ENCODE measurements at places on chromosomes 2 and 18. TPM values are rescaled to one million over a fixed set of nuclear protein-coding genes. Genes with fewer than 3 reads are reported as not detected.

The OTX1 gene
- 0.17 TPM for total RNA-seq

The VIL1 gene
- not detected for total RNA-seq

The DCDC2C gene
- not detected for total RNA-seq

The TACR1 gene
- total RNA-seq = not detected

The RFX8 gene
- 2.6 TPM for total RNA-seq

The SF3B1 gene
- total RNA-seq = 195 TPM

The THADA gene
- 32.4 TPM for total RNA-seq

The COLEC12 gene
- 60.6 TPM for total RNA-seq

The FBLN7 gene
- 0.99 TPM for total RNA-seq

The PLCL1 gene
- total RNA-seq = 0.83 TPM

GRCh38 chr2:172710584-172711047, 25.0 kb upstream of the RAPGEF4 start:
- H3K4me1 ChIP-seq = peaks cover 5% of the 10 kb centered on the region
- no peaks in the 10 kb centered on the region for H3K36me3 ChIP-seq
- H3K27ac ChIP-seq = no peak overlapping the region
- no peaks in the 10 kb centered on the region for H3K27me3 ChIP-seq

DNA sequence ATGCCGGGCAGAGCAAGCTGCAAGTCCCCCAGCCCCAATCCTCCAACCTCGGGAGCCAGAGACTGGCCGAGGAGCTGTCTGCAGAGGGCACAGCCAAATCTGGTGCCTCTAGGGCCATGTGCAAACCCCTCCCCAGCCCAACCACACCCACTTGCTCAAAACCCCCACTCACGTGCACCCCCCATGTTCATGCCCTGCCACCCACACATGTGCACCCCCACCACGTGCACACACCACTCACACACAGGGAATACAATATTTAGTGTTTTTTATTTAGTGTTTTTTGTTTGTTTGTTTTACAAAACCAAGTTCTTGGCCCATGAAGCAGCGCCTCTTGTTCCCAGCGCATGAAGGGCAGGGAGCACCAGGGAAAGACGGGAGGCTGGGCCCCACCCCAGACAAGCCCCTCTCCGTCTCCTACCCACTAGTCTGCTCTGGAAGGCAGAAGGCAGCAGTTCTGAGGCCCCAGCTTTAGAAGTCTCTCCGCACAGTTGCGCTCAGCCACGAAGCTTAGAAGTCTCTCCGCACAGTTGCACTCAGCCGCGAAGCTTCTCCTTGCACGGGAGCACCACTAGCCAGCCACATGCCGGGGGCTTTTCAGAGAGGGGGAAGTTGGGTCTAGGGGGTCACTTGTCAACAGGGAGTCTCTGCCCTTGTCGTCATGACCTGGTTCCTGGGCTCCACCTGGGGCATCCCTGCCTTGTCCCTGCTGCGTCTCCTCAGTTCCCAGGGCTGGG, 276.1 kb upstream of the HDAC4 start:
- no peak for DNase-seq
- no peaks in the 10 kb centered on the region for H3K36me3 ChIP-seq
- H3K27me3 ChIP-seq = no peaks in the 10 kb centered on the region

DNA sequence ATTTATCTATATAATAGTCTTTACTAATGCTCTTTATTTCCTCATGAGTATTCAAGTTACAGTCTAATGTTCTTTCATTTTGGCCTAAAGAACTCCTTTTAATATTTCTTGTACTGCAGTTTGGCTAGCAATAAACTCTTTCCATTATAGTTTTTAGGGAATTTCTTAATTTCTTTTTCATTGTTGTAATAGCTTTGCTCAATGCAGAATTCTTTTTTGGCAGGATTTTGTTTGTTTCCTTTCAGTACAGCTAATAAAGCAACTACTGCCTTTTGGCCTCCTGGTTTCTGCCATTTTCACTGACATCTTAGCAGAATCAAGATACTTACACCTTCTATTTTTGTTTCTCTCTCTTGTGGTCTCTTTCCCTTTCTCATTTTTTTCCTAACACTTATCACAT, 390.4 kb upstream of the RGPD4 start:
- no peaks in the 10 kb centered on the region for H3K36me3 ChIP-seq
- H3K4me3 ChIP-seq = no peak overlapping the region
- H3K27me3 ChIP-seq = no peaks in the 10 kb centered on the region
- H3K27ac ChIP-seq = no peak overlapping the region

GRCh38 chr2:95380280-95380679, 22.2 kb upstream of the FAHD2A start:
- H3K36me3 ChIP-seq = no peaks in the 10 kb centered on the region
- no peak for DNase-seq
- no peaks in the 10 kb centered on the region for H3K4me1 ChIP-seq
- H3K4me3 ChIP-seq = no peak overlapping the region
- no peak overlapping the region for H3K27ac ChIP-seq

DNA sequence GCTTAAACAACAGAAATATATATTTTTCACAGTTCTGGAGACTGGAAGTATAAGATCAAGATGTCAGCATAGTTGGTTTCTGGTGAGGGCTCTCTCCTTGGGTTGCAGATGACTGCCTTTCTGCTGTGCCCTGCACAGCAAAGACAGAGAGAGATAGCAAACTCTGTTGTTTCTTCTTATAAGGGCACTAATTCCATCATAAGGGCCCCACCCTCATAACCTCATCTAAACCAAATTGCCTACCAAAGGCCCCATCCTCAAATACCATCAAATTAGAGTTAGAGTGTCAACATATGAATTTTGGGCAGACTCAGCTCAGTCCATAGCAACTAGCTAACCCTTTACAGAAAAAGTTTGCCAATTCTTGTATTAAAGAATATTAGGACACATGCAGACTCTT, 94.0 kb upstream of the TLK1 start:
- H3K4me3 ChIP-seq = no peak overlapping the region
- no peak for DNase-seq
- H3K27me3 ChIP-seq = no peaks in the 10 kb centered on the region

GRCh38 chr2:163348857-163349380, 386.9 kb downstream of the FIGN start:
- H3K27me3 ChIP-seq = no peaks in the 10 kb centered on the region
- no peaks in the 10 kb centered on the region for H3K36me3 ChIP-seq
- H3K4me3 ChIP-seq = peak overlapping the region; percentile 44
- peak; percentile 84 for DNase-seq
- peak overlapping the region; percentile 91 for H3K27ac ChIP-seq

DNA sequence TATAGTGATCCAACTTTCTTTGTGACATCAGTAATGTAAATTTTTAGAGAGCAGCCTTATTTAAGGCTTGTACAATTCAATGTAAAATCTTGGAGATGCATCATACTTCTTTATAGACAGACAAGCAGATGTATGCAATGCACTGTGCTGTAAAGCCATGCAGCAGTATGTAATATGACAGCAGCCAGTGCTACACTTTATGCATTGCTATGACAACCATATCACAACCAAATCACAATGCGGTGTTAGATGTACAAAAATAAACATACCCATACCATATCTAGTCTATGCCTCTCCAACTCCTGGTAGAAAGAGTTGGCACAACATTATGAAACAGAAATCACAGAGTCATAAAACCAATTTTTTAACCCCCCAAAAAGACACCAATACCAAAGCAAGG, 110.3 kb upstream of the WDSUB1 start:
- DNase-seq = no peak
- H3K36me3 ChIP-seq = no peaks in the 10 kb centered on the region
- no peaks in the 10 kb centered on the region for H3K4me1 ChIP-seq
- no peak overlapping the region for H3K4me3 ChIP-seq
- no peak overlapping the region for H3K27ac ChIP-seq

DNA sequence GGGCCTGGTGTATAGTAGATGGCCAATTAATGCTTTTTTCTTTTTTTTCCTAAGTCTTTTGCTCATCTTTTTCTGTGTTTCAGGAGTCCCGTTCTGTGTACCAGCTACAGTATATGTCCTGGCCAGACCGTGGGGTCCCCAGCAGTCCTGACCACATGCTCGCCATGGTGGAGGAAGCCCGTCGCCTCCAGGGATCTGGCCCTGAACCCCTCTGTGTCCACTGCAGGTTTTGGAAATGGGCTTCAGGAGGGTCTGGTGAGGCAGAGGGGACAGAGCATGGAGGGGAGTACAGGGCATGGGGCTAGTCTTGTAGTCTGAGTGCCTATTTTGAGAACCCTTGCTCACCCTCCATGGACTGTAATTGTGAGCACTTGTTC, 14.1 kb downstream of the PTPN18 start:
- H3K27me3 ChIP-seq = no peaks in the 10 kb centered on the region
- H3K4me1 ChIP-seq = peaks cover 12% of the 10 kb centered on the region
- no peak overlapping the region for H3K27ac ChIP-seq
- no peak for DNase-seq
- no peak overlapping the region for H3K4me3 ChIP-seq
- H3K36me3 ChIP-seq = peaks cover 5% of the 10 kb centered on the region

GRCh38 chr18:34880403-34880802, 160.8 kb upstream of the MAPRE2 start:
- no peak overlapping the region for H3K4me3 ChIP-seq
- peaks cover 2% of the 10 kb centered on the region for H3K36me3 ChIP-seq
- H3K4me1 ChIP-seq = peaks cover 3% of the 10 kb centered on the region
- no peak overlapping the region for H3K27ac ChIP-seq
- no peaks in the 10 kb centered on the region for H3K27me3 ChIP-seq

DNA sequence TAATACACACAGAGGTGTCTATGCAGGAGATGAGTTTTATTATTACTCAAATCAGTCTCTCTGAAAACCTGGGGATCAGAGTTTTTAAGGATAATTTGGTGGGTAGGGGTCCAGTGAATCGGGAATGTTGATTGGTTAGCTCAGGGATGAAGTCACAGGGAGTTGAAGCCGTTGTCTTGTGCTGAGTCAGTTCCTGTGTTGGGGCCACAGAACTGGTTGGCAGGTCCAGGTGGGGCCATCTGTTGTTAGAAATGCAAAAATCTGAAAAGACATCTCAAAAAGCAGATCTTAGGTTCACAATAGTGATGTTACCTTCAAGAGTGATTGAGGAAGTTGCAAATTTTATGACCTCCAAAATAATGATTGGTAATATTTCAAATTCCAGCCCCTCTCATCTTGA, 86.9 kb downstream of the VSNL1 start:
- no peaks in the 10 kb centered on the region for H3K36me3 ChIP-seq
- no peaks in the 10 kb centered on the region for H3K4me1 ChIP-seq
- H3K27me3 ChIP-seq = no peaks in the 10 kb centered on the region
- no peak overlapping the region for H3K4me3 ChIP-seq
- peak; percentile 32 for DNase-seq
- no peak overlapping the region for H3K27ac ChIP-seq

- no peak overlapping the region for H3K4me3 ChIP-seq
- no peak overlapping the region for H3K27ac ChIP-seq
- H3K27me3 ChIP-seq = no peaks in the 10 kb centered on the region
- H3K36me3 ChIP-seq = peaks cover 47% of the 10 kb centered on the region
Measured at GRCh38 chr2:27040282-27040681, 7.5 kb downstream of the TMEM214 start.

DNA sequence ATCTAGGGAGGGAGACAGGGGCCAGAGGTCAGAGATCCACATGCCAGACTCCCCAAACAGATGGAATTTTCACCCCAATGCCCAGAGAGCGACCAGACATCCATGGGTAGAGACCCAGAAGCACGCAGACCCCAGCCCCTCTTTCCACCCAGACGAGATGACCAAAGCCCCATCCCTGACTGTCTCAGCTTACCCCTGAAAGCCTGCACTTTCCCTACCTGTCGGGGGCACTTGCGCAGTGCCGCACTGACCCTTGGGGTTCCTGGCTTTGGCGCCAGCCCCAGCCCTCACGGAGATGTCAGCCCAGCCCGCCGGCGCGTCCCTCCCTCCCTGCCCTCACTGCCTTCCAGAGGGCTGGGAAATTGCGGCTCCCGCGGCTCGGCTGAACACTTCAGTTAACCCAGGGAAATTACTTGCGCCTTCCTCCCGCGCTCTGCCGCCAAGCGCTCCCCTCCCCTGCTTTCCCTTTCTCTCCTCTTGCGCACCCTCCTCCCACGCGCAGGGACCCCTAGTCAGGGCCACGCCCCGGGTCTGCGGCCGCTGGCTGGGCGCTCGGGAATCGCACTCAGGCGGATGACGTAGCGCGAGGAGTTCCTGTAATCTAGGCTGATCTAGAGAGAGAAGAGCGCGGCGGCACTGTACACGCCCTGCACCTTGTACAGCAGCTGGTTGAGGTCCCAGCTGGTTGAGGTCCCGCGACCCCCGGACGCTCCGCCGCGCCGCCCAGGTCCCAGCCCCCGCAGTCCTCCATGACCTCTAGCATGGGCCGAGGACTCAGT, 12.0 kb downstream of the ALPG start:
- no peak overlapping the region for H3K27ac ChIP-seq
- H3K4me1 ChIP-seq = no peaks in the 10 kb centered on the region
- H3K36me3 ChIP-seq = no peaks in the 10 kb centered on the region
- H3K27me3 ChIP-seq = peaks cover 48% of the 10 kb centered on the region

DNA sequence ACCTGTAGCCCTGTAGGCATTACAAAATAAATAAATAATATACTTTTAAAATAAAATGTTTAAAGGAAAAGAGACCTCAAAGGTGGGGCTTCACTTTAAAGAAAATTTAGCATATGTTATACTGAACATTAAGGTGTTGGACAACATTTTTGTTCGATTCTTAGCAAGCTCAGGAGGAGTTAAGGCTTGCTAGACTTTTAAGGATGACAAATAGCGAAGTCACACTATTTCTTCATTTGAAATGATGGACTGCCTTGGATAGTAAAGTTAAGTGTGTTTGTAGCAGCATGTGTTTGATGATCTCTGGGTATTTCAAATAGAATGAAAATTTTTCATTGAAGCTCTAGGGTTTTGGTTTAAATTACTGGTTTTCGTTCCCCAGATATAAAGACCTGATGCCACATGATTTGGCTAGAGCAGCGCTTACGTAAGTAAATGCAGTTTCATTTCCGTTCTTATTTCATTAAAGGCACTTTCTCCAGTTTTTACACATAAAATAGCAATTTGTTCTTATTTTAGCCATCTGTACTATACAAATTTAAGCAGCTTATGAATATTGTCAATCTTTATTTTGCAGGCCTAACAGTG, 24.9 kb downstream of the HADHB start:
- H3K27me3 ChIP-seq = no peaks in the 10 kb centered on the region
- no peak overlapping the region for H3K4me3 ChIP-seq
- no peaks in the 10 kb centered on the region for H3K36me3 ChIP-seq
- no peak overlapping the region for H3K27ac ChIP-seq
- peaks cover 5% of the 10 kb centered on the region for H3K4me1 ChIP-seq

DNA sequence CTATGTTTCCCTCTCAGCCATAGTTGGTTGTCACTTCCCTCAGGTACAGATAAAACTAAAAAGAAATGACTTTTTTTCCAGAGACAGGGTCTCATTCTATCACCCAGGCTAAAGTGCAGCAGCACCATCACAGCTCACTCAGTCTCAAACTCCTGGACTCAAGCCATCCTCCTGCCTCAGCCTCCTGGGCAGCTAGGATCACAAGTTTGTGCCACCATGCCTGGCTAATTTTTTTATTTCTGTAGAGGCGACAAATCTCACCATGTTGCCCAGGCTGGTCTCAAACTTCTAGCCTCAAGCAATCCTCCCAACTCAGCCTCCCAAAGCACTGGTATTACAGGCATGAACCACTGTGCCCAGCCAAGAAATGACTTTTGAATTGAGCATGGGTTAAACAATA, 8.2 kb downstream of the ROCK2 start:
- DNase-seq = no peak
- H3K36me3 ChIP-seq = no peaks in the 10 kb centered on the region
- H3K4me1 ChIP-seq = peaks cover 6% of the 10 kb centered on the region
- H3K27me3 ChIP-seq = no peaks in the 10 kb centered on the region
- H3K27ac ChIP-seq = no peak overlapping the region
